ENCODE measurements at places on chromosomes 1 and 21.

DNA sequence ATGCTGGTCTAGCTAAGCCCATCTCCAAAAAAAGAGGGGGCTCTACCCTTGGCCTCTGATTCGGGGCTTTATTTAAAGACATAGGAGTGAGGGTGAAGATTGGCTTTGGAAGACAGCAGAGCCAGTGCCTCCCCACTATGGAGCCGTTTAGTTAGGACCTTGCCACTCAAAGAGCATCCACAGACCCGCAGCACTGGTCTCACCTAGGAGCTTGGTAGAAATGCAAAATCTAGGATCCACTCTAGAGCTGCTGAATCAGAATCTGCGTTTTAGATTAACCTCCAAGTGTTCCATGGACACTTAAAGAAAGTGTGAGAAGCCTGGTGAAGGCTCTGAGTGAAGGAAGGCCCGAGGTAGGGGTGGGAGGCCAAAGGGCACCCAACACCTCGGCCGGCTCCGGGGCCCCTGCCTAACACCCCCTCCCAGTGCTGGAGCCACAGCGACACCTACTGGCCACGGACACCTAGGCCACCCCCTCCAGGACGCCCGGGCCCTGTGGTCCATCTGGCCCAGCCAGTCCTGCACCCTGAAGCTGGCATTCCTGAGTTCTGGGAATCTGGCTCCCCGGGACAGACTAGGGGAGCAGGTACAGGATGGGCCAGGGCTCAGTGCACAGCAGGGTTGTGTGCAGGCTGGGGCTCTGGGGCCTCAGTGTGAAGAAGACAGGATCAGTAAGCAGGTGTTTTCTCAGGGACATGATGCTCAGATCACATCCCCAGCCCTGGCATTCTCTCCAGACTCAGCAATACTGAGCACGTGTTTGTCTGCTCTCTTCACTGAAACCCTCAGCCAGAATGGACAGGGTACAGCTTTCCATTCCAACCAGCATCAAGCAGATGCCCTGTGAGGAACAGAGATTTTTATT, 79.2 kb downstream of the TMEM53 start:
- peak; percentile 95 for DNase-seq

DNA sequence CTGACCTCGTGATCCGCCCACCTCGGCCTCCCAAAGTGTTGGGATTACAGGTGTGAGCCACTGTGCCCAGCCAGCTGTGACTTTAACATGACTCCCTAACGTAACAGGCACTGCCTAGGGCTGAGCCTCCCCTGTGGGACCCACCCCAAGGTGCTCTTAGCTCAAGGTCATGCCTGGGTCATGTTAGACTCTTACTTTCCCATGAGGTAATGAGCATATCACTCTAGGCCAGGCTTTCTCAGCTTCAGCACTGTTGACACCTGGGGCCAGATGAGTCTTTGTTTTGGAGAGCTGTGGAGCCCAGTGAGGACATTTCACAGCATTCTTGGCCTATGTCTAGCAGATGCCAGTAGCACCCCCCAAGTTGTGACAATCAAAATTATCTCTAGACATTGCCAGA, 4.5 kb downstream of the NECAP2 start:
- DNase-seq = no peak

- DNase-seq = no peak
Observed at GRCh38 chr1:82185084-82185483, 384.4 kb downstream of the ADGRL2 start.

DNA sequence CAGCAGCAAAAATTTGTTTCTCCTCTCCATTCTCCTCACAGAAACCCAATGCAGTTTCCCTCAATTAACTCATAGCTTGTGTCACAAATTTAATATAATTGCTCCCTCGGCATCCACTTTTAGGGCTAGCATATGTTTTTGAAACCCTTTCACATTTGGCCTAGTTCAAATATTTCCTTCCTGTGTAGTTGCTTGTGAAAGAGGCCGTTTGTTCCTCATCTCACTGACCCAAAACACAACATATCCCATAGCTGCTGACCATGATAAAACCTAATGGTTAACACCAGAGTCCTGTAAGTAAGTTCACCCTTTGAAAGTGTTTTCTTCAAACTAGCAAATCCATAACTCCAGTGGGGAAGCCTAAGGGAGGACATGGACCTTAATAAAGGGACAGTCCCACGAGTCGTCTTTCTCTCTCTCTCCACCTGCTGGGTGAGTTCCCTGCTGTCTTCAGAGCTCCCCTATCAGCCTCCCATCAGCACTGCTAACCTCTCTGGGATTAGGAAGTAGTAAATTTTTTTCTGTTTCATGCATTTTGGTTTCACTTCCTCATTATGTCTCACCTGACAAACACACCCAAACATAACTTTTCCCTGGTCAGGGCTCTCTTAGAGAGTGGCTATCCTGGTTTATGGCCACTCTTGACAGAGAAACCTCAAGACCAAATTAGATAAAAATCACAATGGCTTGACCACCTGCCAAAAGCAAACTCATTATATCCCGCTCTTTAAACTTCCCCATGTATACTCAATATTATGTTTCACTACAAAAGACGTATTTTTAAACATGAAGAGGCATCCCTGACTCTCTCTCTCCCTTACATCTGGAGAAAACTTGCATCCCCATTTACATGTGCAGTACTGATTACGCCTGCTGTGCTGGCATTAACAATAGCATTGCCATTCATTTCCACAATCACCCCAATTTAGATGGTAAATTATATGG, 177.7 kb upstream of the HP1BP3 start:
- no peak for DNase-seq

GRCh38 chr1:78370779-78371482, 119.8 kb upstream of the PTGFR start:
- no peak for DNase-seq

DNA sequence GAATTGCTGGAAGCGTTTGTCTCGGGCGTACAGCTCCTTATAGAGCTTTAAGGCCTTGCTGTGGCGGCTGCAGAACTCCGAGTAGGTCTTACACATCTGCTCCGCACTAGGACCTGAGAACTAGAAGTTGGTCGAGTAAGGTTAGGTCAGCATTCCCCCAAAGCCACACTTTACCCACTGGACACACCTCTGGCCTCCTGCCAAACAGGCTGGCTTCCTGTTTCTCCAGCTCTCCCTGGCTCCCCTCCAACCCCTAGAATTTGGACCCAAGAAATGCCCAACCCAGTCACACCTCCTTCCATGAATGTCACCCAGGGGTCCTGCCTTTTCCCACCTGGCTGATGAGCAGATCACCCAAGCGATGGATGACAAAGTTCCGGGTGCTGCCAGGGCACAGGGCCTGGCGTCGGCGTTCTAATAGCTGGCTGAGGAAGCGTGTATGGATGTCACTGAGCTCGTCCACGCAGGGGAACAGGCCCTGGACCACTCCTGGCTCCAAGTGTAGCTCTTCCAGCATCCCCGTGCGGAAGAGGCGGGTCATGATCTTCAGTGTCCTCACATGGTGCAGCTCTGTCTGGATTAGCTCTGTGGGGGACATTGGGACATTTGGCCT, 15.6 kb downstream of the ARHGEF2 start:
- DNase-seq = no peak

GRCh38 chr1:215215846-215216245, 133.3 kb downstream of the KCNK2 start:
- no peak for DNase-seq
